Panc1 (cell line): ENCODE measurements at places on chromosomes 2 and 18. TPM values are rescaled to one million over a fixed set of nuclear protein-coding genes. Genes with fewer than 3 reads are reported as not detected.

Gene KIF1A
- total RNA-seq: 132 TPM

DNA sequence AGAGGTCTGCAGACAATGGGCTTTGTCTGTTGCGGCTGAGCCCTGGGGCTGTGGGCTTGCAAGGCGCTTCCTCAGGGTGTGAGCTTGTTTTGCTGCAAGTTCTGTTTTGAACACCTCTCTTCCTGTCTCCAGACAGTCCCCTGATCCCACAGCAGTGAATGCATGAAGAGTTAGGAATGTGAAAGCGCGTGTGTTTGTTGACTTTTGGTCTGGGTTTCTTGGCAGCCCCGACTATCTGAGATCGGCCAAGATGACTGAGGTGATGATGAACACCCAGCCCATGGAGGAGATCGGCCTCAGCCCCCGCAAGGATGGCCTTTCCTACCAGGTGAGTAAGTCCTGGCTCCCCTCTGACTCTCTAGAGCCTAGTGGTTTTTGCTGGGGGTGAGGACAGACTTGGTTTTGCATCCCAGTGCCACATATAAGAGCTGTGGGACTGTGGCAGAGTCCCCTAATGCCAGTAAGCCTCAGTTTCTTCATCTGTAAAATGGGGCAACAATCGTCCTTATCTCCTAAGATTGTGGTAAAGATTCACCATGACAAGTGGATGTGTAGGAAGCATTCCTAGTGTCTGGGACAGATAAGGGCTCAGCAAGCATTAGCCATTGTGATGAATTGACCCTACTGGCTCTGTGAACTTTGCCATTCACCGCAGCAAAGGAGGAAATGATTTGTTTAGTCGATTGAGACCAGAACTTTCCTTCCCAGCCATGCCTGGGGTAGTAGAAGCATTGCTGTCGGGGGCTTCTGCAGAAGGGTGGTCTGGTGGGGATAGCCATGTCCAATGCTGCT is 3.0 kb downstream of the LBH start:
- H3K4me3 ChIP-seq: no peak overlapping the region
- H3K4me1 ChIP-seq: peaks cover 8% of the 10 kb centered on the region; the same call in 1 of the 2 replicates
- no peaks in the 10 kb centered on the region for H3K36me3 ChIP-seq
- no peak overlapping the region for H3K27ac ChIP-seq
- no peak for DNase-seq

Gene GALR1
- total RNA-seq: not detected

DNA sequence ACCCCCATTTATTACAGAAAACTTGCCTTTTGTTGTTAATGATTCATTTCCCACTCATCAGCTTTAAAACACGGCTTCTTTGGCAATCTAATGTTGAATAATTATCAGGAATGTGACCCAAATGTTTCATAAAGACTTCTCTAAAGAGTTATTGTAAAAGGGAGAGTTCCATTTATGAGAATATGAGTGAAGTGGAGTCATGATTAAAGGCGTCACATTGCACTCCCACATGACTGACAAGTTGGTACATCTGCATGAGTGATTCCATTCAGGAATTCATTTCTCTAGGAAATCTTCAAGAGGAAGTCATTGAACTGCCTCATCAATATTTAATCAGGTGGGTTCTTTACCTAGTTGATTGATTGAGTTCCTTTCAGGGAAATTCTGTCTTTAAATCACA is 184.8 kb downstream of the LNPK start:
- H3K27me3 ChIP-seq: no peaks in the 10 kb centered on the region
- H3K27ac ChIP-seq: no peak overlapping the region
- DNase-seq: no peak
- no peak overlapping the region for H3K4me3 ChIP-seq
- no peaks in the 10 kb centered on the region for H3K36me3 ChIP-seq

- H3K27ac ChIP-seq: no peak overlapping the region
- no peaks in the 10 kb centered on the region; the same call in 1 of the 2 replicates for H3K4me1 ChIP-seq
- no peaks in the 10 kb centered on the region for H3K27me3 ChIP-seq
- DNase-seq: no peak
- no peak overlapping the region for H3K4me3 ChIP-seq
These were observed 251.4 kb upstream of the STON1 start for GRCh38 chr2:48278590-48278989.

Gene DSC3
- 0.23 TPM for total RNA-seq
